ENCODE measurements at places on chromosomes 11 and 22.
A peak's percentile ranks its signal among the peaks of the same experiment; 100 is the strongest.

DNA sequence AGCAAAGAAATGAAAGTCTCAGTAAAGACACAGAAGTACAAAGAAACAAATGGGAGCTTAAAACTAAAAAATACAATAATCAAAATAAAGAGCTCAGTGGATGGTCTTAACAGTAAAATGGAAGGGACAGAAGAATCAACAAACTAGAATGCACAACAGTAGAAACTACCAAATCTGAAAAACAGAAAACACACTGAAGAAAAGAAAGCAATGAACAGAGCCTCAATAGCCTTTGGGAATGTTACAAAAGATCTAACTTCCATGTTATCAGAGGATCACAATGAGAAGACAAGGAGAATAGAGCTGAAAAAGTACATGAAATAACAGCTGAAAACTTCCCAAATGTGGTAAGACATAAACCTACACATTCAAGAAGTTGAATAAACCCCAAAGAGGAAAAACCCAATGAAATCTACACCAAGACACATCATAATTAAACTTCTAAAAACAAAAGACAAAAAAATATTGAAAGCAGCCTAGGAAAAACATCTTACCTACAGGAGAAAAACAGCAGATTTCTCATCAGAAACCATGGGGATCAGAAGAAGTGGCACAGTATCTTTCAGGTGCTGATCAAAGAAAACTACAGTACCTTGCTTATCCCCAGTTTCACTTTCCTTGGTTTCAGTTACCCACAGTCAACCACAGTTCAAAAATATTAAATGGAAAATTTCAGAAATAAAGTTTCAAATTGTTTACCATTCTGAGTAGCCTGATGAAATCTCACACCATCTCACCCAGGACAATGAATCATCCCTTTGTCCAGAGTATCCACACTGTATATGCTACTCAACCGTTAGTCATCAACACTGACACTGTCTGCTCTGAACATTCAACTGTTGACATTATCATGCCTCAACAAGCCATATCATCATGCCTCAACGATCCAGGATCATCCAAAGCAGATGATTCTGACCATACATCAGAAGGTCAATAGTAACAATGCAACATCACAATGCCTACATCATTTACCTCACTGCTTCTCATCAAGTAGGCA is 22.2 kb downstream of the RRAS2 start:
- DNase-seq = no peak

GRCh38 chr11:125517116-125517770 is 21.2 kb upstream of the FEZ1 start:
- peak; percentile 11 for DNase-seq

- no peak for DNase-seq
Observed at GRCh38 chr11:126478466-126478865, 123.0 kb downstream of the ST3GAL4 start.

- DNase-seq = no peak
Observed at GRCh38 chr22:46977656-46978343, 215.3 kb downstream of the TBC1D22A start.

GRCh38 chr11:117960406-117960805 is 25.8 kb upstream of the IL10RA start:
- DNase-seq = no peak

DNA sequence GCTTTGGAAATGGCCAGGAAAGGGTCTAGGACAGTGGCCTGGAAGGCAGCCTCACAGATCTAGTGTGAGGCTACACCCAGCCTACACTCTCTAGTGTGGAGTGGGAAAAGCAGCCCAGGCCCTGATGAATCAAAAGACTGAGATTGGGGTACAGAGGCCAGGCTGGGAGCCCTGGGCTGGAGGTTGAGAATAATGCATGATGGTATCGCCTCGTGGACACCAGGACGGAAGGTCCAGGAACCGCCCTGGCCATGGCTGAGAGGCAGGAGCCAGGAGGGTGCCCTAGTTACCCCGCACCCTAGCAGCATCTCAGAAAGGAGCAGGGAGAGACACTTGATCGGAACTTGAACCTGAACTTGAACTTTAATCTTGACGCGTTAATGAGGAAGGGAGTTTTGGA is 40.5 kb upstream of the NFAM1 start:
- no peak for DNase-seq

- no peak for DNase-seq
Observed at GRCh38 chr22:42292732-42293520, 22.5 kb upstream of the TCF20 start.

- DNase-seq = no peak
Observed at GRCh38 chr11:72962717-72963116, 148.5 kb downstream of the ATG16L2 start.

GRCh38 chr11:28071305-28071704 is 36.7 kb downstream of the KIF18A start:
- DNase-seq = no peak

- DNase-seq = no peak
Observed at GRCh38 chr11:122307476-122308035, 191.5 kb upstream of the BLID start.

- peak; percentile 81 for DNase-seq
Observed at GRCh38 chr22:32796865-32797573, 4.5 kb upstream of the TIMP3 start.

DNA sequence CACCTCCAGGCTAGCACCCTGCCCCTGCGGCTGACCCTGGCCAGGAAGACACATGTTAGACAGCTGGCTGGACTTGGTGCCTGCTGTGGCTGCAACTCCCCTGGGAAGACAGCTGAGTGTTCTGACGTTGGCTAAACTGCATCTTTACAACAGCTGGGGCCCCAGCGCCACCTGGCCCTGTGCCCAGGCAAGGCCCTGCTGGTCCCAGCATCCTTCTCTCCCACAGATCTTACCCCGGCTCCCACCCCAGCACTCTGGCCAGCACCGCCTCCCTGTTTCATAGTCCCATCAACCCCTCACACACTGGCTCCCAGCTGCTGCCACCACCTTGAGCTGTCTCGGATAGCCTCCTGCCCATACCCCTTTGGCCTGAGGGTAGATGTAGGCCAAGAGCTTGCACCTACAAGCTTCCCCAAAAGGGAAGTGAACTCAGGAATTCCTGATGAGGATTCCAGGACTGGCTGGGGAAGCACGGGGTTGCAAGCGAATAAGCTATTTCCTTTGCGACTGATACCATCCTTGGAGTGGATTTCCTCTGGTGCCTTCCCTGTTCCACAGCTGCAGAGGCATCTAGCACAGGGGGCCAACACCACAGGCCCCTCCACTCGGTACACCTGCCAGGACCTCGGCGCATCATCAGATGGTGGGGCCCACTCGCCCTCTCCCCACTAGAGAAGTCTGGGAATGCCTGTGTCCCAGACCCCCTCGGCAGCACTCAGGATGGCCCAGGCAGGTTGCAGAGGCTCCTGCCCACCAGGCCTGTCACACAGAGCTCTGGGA is 28.5 kb downstream of the RSPH14 start:
- peak; percentile 47 for DNase-seq

GRCh38 chr22:25403811-25404471 is 160.5 kb upstream of the GRK3 start:
- no peak for DNase-seq
